ENCODE measurements at places on chromosomes 7 and 10.

- DNase-seq = no peak
These were observed 776 bp downstream of the TMEM184A start for GRCh38 chr7:1555046-1555812.

DNA sequence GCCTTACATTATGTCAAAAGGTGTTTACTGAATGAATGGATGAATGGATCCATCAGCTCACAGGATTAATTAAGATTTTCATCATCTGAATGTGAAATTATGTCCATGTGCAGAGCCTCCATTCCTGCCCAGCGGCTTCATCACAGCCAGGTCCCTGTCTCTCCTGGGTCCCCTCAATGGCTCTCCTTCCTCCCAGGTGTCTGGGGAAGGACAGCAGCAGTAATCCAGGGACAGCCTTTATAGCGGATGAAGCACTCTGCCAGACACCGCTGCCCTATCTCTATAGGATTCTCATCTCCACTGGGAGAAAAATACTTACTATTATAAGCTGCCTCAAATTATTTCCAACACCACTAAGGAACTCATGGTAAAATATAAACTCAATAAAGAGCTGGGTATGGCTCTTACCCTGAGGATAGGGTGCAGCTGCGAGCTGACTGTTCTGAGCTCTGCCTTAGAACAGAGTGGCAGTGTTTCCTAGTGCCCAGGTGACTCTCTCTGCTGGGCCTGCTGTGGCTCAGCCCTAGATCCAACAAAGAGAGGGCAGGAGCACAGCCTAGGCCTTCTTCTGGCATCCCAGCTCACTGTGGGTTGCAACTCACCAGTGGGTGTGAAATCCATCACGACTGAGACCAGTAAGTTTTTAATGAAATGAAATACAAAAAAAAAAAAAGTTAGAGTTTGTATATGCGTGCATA is 38.3 kb downstream of the GPRIN2 start:
- DNase-seq = peak; percentile 0

GRCh38 chr7:139109983-139110411 is 477 bp upstream of the ZC3HAV1 start:
- DNase-seq = no peak

- DNase-seq = peak; percentile 23
These were observed 9.5 kb downstream of the GLI3 start for GRCh38 chr7:42227541-42227935.

GRCh38 chr7:30671793-30672465 is 10.3 kb downstream of the CRHR2 start:
- DNase-seq = no peak

- DNase-seq = no peak
These were observed 40.0 kb upstream of the BMPR1A start for GRCh38 chr10:86716466-86716865.

GRCh38 chr7:118285358-118285757 is 60.9 kb downstream of the ANKRD7 start:
- no peak for DNase-seq

- no peak for DNase-seq
These were observed 337.4 kb downstream of the CRPPA start for GRCh38 chr7:16083931-16084330.

- no peak for DNase-seq
These were observed 114.0 kb downstream of the WDR37 start for GRCh38 chr10:1169981-1170866.

GRCh38 chr10:108696792-108697477 is 1226.4 kb downstream of the XPNPEP1 start:
- no peak for DNase-seq

DNA sequence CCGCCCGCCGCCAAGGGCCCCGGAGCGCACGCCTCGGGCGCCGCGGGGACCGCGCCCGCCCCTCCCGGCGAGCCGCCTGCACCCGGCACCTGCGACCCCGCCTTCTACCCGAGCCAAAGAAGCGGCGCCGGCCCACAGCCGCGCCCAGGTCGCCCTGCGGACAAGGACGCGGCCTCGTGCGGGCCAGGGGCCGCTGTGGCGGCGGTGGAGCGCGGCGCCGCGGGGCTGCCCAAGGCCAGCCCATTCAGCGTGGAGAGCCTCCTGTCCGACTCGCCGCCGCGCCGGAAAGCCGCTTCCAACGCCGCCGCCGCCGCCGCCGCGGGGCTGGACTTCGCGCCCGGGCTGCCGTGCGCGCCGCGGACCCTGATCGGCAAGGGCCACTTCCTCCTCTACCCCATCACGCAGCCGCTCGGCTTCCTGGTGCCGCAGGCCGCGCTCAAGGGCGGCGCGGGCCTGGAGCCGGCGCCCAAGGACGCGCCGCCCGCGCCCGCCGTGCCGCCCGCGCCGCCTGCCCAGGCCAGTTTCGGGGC is 3.5 kb downstream of the UNCX start:
- DNase-seq = no peak

DNA sequence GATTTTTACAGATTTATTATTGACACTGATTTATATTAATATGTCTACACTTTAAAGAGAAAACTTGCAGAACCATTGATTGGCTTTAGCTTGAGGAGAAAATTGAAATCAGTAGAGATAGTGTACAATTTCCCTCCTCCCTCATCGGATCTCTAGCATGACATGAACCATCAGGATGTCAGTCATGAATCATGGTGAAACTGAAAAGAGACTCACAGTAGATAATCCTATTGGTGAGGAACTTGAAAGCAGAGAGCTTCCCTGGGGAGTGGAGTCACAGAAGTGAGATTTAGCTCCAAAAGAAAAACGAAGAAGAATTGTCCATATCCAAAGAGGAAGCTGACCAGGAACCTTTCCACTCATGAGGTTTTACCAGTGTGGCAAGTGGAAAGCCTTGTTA is 346.8 kb downstream of the ABCA13 start:
- DNase-seq = no peak

DNA sequence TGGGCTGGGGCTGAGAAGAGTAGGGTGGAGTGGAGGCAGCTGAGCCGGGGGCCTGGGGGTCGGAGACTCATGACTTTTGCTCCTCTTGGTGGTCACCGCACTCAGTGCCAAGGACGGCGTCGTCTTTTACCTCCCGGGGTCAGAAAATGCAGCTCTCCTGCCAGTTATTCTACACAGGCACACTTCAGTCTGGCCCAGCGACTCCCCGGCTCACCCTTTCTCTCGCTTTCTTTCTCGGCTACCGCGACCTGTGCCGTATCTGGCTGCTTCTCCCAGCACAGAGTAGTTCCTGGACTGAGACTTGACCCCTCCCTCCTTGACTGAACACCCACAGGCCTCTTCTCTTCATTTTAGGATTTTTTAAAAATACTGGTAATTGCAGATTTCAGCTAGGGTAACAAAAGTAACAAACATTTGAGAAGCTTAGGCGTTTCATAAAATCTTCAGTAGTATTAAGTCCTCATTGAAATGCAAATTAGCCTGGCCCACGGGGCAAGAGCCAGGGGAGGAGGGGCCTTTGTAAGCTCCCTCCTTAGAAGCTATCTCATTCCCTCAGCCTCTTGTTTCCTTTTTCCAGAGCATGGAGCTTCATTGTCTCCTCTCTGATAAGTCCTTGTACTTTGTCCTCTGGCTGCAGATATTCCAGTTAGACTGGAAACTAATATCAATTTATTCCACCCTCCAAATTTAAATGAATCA is 1.1 kb upstream of the PRLHR start:
- DNase-seq = no peak

DNA sequence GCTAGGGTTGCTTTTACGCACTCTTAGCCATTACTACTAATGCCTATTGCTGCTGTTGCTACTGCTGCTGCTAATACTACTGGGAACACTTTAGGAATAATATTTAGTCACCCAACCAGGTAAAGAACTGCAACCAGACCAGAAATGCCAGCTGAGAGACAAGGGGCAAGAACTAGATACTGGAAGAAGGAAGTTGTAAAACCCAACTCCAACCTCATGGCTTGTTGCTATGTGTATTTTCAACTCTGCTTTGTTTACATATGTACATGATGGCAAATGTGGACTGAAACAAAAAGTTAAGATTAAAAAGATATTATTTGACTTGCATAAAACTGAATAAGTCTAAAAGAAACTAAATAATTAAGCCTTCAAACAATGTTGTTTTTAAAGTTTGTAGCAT is 177.7 kb downstream of the GNAT3 start:
- DNase-seq = no peak

DNA sequence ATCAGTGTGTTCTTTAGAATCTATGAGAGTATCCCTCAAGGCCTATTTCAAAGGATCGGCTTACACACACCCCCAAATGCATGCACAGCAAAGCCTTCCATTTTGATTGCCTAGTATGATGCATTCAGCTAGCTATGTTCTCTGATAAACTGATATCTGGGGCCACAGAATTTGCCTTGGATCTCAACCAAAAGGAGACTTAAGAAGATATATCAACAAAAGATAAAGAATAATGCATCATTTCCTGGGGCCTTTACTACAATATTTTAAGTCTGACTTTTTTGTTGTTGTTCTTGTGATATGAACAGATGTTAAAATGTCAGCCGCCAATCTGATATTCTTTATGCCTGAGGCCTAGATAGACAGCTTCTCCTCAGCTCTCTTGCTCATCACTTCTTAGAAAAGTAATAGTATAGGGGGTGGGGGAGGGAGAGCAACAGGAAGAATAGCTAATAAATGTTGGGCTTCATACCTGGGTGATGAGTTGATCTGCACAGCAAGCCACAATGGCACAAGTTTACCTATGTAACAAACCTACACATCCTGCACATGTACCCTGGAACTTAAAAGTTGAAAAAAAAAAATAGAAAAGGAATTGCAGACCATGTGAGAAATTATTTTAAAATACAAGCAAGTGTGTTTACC is 792.9 kb upstream of the GHITM start:
- no peak for DNase-seq

DNA sequence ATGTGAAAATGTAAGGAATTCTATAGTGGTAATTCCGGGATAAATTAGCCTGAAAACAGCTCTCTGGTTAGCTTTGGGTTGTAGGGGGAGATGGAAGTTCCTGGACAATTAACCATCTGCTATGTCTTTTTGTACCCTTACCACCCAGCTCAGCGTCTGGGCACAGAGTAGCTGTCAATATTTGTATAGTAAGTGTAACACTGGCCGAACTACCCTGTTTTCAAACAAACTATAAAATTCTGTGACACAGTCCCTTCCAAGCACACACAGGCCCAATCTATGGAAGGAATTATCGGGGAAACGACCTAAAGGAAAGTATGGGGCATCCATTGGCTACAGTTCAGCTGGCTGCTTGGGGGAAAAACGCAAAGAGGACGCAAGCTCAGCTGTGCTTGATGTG is 869 bp upstream of the LHFPL3 start:
- DNase-seq = no peak

DNA sequence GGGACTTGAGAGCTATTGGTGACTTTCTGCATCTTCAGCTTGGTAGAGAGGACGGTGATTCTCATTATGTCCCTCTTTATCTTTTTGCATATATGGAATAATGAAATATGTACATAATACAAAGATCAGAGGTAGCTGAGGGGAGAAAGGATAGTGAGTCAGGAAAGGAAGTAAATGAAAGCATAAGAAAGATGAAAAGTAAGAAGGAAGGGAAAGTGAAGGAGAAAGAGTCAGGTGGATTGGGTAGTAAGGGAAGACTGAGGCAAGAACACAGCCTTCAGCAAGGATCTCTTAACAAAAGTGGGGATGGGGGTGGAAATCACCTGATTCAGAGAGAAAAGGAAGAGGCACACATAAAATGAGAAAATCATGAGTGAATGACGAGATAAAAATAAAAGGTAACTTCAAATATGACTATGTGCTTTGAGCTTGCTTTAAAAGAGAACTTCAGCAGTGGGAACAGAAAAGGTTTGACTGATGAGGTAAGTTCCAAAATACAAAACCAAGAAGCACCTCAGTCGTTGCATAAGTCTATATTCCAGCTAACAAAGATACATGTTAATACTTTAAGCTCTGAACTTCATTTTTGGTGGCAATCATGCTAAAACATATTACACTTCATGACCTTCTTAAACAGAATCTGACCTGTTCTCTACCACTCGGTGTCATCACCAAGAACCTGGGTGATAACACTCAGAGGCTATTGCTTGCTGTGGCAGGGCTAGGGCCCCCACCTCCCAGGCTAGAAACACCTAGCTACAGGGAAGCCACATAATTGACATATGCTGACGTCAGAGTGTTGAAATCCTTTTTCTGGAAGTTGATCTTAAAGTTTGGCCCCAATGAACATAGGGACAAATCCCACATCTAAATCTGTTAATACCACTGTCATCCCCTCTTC is 32.9 kb downstream of the NRCAM start:
- DNase-seq = no peak

GRCh38 chr7:151327659-151328058 is 14.0 kb upstream of the NUB1 start:
- DNase-seq = no peak

- no peak for DNase-seq
These were observed 27.0 kb downstream of the TASOR2 start for GRCh38 chr10:5711642-5712041.

DNA sequence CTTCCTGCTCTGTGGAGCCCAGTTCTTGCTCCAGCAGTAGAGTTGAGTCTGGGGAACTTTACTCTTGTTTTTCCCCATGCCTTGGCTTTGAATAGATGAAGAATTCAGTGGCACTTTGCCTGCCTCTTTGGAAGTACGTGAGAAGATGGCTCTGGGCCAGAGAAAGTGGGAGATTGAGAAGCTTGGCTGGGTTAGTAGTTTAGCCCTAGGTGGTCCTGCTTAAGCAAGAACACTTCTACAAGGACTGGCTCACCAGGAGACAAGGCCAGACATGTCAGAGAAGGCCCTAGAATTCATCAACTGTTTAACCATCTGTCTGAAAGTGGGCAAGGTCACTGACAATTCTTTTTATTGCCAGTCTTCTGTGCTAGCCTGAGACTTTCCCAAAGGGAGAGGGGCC is 410.3 kb downstream of the TYW1 start:
- no peak for DNase-seq

DNA sequence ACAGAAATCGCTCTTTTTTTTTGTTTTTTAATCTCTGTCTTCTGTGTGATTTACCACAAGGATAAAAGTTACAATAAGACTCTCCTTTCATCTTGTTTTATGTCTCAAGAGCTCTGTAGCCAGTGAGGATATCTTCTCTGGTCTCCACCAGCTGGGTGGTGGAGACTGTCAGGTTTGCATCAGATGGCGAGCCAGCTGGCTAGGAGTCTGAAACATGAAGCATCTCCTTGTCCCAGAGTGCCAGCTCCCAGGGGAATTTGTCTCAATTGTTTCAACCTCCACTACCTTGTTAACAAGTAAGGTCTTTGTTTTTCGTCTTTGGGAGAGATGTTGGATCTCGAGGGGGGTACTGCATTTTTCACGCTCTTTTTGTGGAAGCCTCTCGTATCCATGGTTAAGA is 47.3 kb downstream of the FRMPD2 start:
- DNase-seq = no peak

DNA sequence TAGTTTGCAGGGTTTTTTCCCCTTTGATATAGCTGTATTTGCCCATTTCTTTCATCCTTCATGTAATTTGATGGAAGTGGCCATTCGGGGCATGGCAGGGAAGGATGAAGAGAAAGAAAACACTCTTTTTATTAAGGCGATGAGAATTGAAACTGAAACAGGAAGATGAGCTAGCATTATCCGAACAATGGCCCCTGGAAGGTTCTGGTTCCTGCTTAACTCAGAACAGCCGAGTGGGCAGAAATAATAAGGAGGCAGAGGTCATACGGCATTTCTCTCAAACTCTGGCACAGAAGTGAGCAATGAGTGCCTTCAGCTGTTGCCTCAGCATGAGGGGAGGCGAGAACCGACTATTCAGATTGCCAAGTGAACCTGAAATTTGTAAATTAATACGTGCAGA is 113.2 kb upstream of the MYO3A start:
- DNase-seq = no peak

GRCh38 chr10:63318491-63318890 is 147.3 kb downstream of the JMJD1C start:
- no peak for DNase-seq

GRCh38 chr7:53311205-53311604 is 275.8 kb downstream of the POM121L12 start:
- no peak for DNase-seq

GRCh38 chr10:24793648-24794379 is 70.1 kb upstream of the ARHGAP21 start:
- DNase-seq = no peak
